ENCODE measurements at places on chromosomes 4 and X. TPM values are rescaled to one million over a fixed set of nuclear protein-coding genes. Genes with fewer than 3 reads are reported as not detected.

DNA sequence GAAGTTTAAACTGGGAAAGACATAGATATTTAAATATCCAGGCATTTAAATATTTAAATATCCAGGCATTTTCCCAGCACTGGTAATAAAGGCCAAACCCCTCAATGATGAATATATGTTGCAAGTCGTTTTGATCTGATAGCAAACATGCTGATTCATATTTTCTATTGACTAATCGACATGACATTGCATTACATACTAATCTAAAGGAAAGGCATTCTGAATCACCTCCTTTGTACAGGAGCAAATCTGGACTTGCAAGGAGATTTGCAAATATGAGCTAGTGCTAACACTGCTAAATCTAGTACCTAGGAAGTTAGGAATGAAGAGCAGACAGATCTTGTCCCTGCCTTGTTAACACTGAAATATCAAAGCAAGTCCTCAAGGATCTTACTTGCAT, 207.3 kb downstream of the SLC7A11 start:
- no peak for DNase-seq

DNA sequence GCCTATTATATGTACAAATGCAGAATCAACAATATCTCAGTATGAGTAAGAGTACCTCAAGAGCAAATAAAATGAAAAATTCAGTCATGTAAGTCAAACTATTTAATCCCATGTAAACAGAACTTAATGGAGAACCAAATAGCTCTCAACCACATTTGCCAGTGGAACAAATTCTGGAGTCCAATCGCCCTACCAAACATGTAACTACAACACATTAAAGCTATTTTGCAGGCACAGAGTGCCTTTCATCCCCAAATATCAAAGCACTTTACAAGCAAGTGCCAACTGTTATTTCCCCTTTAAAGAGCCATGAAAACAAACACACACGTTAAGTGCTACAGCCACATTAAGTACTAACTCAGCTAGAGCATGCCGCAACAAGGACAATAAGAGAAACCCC, 51.3 kb downstream of the PCDH19 start:
- no peak for DNase-seq

DNA sequence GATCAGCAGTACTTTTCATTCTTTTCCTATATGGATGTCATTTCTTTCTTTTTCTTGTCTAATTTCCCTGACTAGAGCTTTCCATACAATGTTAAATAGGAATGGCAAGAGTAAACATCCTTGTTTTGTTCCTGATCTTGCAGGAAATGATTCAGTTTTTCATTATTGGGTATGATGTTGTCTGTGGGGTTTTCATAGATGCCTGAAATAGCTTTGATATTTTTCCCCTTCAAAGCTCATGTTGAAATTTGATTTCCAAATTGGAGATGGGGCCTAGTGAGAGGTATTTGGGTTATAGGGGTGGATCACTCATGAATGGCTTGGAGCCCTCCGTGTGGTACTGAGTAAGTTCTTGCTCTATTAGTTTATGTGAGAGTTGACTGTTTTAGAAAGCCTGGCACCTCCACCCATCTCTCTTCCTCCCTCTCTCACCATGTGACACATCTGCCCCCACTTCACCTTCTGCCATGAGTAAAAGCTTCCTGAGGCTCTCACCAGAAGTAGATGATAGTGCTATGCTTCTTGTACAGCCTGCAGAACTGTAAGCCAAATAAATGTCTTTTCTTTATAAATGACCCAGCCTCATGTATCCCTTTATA, 22.3 kb upstream of the VSIG1 start:
- DNase-seq: no peak

DNA sequence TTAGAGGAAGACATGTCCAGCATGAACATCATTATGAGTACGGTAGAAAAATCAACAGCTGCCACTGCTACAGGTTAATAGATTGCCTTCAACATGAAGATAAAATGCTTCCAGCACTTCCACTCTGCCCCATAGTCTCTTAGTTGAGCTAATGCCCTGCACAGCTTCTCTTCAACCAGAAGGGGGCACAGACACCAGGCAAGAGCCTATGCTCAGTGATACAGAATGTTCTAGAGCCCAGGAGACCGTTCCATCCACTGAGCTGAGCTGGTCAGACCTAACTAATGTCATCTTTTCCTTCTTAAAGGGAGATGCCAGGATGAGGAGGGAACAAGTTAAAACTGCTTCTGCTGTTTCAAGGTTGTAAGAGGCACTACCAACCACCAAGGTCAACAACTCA, 42.2 kb downstream of the SMIM10L2A start:
- no peak for DNase-seq

GRCh38 chr4:90137555-90137954, 10.4 kb downstream of the CCSER1 start:
- no peak for DNase-seq

- DNase-seq: no peak
These were observed 2.0 kb downstream of the SLC25A6 start for GRCh38 chrX:1389993-1390285.

- DNase-seq: no peak
These were observed 77.9 kb downstream of the TBL1X start for GRCh38 chrX:9542761-9543111.

DNA sequence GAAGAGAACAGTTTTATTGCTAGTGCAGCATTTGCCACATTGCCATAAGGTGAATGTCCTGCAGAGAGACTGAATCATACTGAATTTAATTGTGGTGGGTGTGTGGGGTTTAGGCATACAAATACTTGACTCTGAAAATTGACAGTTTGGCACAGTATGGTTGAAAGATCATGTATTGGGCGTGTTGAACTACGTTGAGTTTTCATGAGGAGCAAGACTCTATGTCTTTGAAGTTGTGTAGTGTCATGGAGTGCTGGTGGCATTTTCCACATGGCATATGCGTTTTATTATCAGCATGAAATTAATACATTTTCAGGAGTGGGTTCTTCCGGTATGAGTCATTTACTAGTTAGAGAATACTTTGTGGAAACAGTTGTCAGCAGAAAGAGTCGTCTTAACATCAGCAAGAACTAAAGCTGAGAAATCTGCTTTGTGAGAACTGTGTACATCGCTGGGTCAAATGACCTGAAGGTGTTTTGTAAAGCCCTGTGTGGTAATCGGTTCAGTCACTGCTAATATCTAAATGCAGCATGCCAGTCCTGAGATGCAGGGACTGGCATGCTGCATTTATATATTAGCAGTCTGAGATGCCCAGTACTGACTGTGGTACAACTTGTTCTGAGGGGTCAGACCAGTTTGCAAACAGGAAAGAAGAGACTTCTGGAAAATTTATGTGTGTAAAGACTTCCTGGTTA, 50.3 kb downstream of the ARHGAP10 start:
- DNase-seq: no peak

DNA sequence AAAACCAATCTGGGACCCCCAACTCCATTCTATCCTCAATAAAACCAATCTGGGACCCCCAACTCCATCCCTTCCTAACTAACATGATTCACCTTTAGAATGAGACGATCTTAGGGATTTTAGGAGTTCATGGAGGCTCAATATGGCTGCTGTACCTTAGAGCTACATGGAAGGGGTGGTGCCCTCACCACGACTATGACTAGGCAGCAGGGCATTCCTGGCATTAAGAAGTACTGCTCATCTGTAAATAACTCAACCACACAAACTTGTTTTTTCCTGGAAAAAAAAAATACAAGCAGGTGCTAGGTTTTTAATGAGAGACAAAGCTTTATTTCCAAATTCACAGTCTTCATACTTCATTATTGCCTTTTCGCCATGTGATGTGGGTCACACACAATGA, 346.5 kb upstream of the FAT1 start:
- no peak for DNase-seq

GRCh38 chrX:68487924-68488323, 10.9 kb upstream of the YIPF6 start:
- no peak for DNase-seq

GRCh38 chrX:135410861-135411627, 10.7 kb upstream of the SMIM10L2A start:
- DNase-seq: no peak

SOWAHD gene
- polyA plus RNA-seq: 5.3 TPM

GAGE12F gene
- polyA plus RNA-seq: not detected

ADGRL3 gene
- under 0.01 TPM for polyA plus RNA-seq

PRPS1 gene
- 24.4 TPM for polyA plus RNA-seq
